Right ventricle myocardium inferior (tissue), 1 donor: ENCODE measurements at places on chromosomes 2 and 18. TPM values are rescaled to one million over a fixed set of nuclear protein-coding genes. Genes with fewer than 3 reads are reported as not detected.

The SERPINB4 gene
- total RNA-seq = not detected

The AQP12B gene
- total RNA-seq = not detected

The HAAO gene
- 1.9 TPM for total RNA-seq

The TNFAIP6 gene
- total RNA-seq = 2.9 TPM

The ERBB4 gene
- 12.4 TPM for total RNA-seq

The EVX2 gene
- not detected for total RNA-seq

The CD28 gene
- 0.78 TPM for total RNA-seq

The OSBPL6 gene
- 3.4 TPM for total RNA-seq

The AFF3 gene
- total RNA-seq = 6.8 TPM

The CCL20 gene
- not detected for total RNA-seq

The ITGAV gene
- total RNA-seq = 139 TPM

The RNU2-63P gene
- total RNA-seq = not detected

The TUBA3E gene
- total RNA-seq = 80.0 TPM

The ITPRIPL1 gene
- 1.4 TPM for total RNA-seq

The CPO gene
- total RNA-seq = 0.73 TPM

The MYCN gene
- total RNA-seq = 0.54 TPM

The KCNG2 gene
- not detected for total RNA-seq

The GIGYF2 gene
- 57.2 TPM for total RNA-seq

The UGT1A8 gene
- total RNA-seq = not detected

The CIDEA gene
- 1.7 TPM for total RNA-seq

The KIF5C gene
- 0.87 TPM for total RNA-seq

The MERTK gene
- 6.6 TPM for total RNA-seq

The C2orf15 gene
- total RNA-seq = not detected

The AQP12A gene
- not detected for total RNA-seq

The ZBTB7C gene
- total RNA-seq = 3.2 TPM

The IGFBP5 gene
- 156 TPM for total RNA-seq

The OTOS gene
- not detected for total RNA-seq

The UGT1A10 gene
- not detected for total RNA-seq

The LYG1 gene
- total RNA-seq = 0.57 TPM

The MAT2A gene
- 118 TPM for total RNA-seq

The IL36B gene
- not detected for total RNA-seq

The HOXD9 gene
- not detected for total RNA-seq

The APOB gene
- 12.5 TPM for total RNA-seq

The DLX2 gene
- not detected for total RNA-seq

The TFCP2L1 gene
- total RNA-seq = 0.30 TPM

The PAX3 gene
- total RNA-seq = not detected

The GKN2 gene
- not detected for total RNA-seq

The ELOA2 gene
- not detected for total RNA-seq

The CEP192 gene
- 25.6 TPM for total RNA-seq

The ITGA4 gene
- total RNA-seq = 1.8 TPM

The LRRTM4 gene
- 0.92 TPM for total RNA-seq

The SCN7A gene
- 35.4 TPM for total RNA-seq

The PID1 gene
- total RNA-seq = 8.4 TPM

The DHRS9 gene
- total RNA-seq = 0.81 TPM

The G6PC2 gene
- not detected for total RNA-seq

The L3MBTL4 gene
- 1.1 TPM for total RNA-seq

The GALNT5 gene
- 0.30 TPM for total RNA-seq

The FSHR gene
- total RNA-seq = 0.14 TPM

The AGXT gene
- total RNA-seq = not detected

The TUBA4B gene
- total RNA-seq = not detected

The UGP2 gene
- total RNA-seq = 363 TPM

The KLHL30 gene
- total RNA-seq = 20.6 TPM

The ACMSD gene
- total RNA-seq = not detected

The HMSD gene
- not detected for total RNA-seq

The RFTN2 gene
- total RNA-seq = 7.5 TPM

The INO80B gene
- 15.7 TPM for total RNA-seq

The SH3BP4 gene
- total RNA-seq = 9.3 TPM
